Progenitor cell of endocrine pancreas (in vitro differentiated cells): ENCODE measurements at places on chromosomes 16 and 17.
A peak's percentile ranks its signal among the peaks of the same experiment; 100 is the strongest.

GRCh38 chr17:10556301-10557005, 7.0 kb upstream of the MYH2 start:
- H3K4me1 ChIP-seq, result peaks cover 5% of the 10 kb centered on the region
- no peak overlapping the region for H3K4me3 ChIP-seq
- peaks cover 16% of the 10 kb centered on the region for H3K27me3 ChIP-seq
- H3K36me3 ChIP-seq, result no peaks in the 10 kb centered on the region
- DNase-seq, result no peak

DNA sequence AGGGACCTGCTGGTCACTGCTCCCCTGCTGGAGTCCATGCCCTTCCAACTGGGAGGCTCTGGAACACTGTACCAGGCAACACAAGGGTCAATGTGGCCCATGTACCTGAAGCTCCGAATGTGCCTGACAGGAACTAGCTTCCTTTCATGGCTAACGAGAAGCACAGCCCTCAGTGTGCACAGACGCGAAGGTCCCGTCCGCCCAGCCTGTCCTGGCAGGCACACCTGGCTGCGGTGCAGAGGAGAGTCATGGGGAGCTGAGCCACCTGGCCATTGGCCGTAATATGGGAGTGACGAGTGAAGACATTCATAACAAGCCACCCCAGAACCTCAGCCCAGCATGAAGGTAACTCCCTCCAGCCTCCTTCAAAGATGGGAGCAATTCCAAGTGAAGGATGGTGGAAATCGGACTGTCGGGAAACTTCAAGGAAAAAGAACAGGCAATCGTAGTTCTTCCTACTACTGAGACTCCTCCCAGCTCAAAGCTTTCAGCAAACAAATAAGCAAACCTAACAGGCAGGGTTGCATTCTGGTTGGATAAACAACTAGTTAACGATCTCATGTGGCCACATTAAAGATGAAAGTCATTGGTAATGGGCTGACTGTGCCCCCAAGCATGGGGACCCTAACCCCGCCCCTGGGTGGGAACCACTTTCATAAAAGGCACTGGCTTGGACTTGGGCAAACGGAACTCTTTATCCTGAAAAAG, 13.2 kb downstream of the TMEM11 start:
- peaks cover 12% of the 10 kb centered on the region for H3K36me3 ChIP-seq
- no peak overlapping the region for H3K4me3 ChIP-seq
- H3K27ac ChIP-seq, result peak overlapping the region; percentile 75
- DNase-seq, result no peak
- H3K27me3 ChIP-seq, result no peaks in the 10 kb centered on the region

GRCh38 chr17:60361889-60362288, 30.0 kb downstream of the USP32 start:
- no peaks in the 10 kb centered on the region for H3K27me3 ChIP-seq
- H3K36me3 ChIP-seq, result no peaks in the 10 kb centered on the region
- no peak overlapping the region for H3K4me3 ChIP-seq
- no peak for DNase-seq

GRCh38 chr17:66985338-66986237, 21.1 kb downstream of the CACNG4 start:
- H3K36me3 ChIP-seq, result no peaks in the 10 kb centered on the region
- no peak overlapping the region for H3K27ac ChIP-seq
- no peak for DNase-seq
- no peaks in the 10 kb centered on the region for H3K4me1 ChIP-seq

DNA sequence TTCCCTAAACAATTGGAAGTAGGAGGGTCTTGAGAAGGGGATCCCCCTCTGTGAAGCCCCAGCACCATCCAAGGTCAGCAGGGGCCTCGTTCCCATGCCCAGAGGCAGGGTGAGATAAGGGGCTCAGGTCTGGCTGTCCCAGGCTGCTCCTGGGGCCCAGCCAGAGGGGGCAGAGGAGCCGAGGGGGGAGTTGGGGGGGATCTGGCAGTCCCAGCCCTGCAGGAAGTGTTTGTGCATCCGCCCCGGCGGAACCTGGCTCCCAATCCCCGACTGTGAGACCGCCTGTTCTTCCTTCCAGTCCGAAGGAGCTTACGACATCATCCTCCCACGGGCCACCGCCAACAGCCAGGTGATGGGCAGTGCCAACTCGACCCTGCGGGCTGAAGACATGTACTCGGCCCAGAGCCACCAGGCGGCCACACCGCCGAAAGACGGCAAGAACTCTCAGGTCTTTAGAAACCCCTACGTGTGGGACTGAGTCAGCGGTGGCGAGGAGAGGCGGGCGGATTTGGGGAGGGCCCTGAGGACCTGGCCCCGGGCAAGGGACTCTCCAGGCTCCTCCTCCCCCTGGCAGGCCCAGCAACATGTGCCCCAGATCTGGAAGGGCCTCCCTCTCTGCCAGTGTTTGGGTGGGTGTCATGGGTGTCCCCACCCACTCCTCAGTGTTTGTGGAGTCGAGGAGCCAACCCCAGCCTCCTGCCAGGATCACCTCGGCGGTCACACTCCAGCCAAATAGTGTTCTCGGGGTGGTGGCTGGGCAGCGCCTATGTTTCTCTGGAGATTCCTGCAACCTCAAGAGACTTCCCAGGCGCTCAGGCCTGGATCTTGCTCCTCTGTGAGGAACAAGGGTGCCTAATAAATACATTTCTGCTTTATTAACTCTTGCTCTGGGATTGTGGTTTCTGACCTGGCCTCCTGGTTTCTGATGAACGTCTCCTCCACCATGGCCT, 14.9 kb downstream of the GPRC5C start:
- no peak overlapping the region for H3K4me3 ChIP-seq
- no peak for DNase-seq
- H3K27me3 ChIP-seq, result no peaks in the 10 kb centered on the region
- H3K36me3 ChIP-seq, result peaks cover 25% of the 10 kb centered on the region

GRCh38 chr17:41500131-41500911, 5.1 kb downstream of the KRT13 start:
- no peaks in the 10 kb centered on the region for H3K36me3 ChIP-seq
- peaks cover 2% of the 10 kb centered on the region for H3K4me1 ChIP-seq
- no peak overlapping the region for H3K27ac ChIP-seq
- peaks cover 21% of the 10 kb centered on the region for H3K27me3 ChIP-seq

DNA sequence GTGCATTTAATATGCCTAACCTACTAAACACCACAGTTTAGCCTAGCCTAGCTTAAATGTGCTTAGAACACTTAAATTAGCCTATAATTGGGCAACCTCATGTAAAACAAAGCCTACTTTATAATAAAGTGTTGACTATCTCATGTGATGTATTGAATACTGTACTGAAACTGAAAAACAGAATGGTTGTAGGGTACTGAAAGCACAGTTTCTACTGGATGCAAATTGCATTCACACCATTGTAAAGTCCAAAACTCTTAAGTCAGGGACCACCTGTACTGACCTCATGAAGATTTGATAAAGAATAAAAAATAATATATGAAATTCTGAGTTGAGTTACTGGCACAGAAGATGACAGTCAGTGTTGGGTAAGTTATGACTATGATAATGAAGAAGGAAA, 625.4 kb upstream of the SOX9 start:
- no peak overlapping the region for H3K27ac ChIP-seq
- H3K4me3 ChIP-seq, result no peak overlapping the region
- no peaks in the 10 kb centered on the region for H3K27me3 ChIP-seq

GRCh38 chr17:48549281-48549630, 4.3 kb upstream of the HOXB2 start:
- peaks cover 10% of the 10 kb centered on the region for H3K36me3 ChIP-seq
- H3K27ac ChIP-seq, result peak overlapping the region; percentile 47
- DNase-seq, result no peak
- H3K27me3 ChIP-seq, result peaks cover 90% of the 10 kb centered on the region
- H3K4me1 ChIP-seq, result peaks cover 40% of the 10 kb centered on the region
